ENCODE measurements at places on chromosomes 4 and X.

DNA sequence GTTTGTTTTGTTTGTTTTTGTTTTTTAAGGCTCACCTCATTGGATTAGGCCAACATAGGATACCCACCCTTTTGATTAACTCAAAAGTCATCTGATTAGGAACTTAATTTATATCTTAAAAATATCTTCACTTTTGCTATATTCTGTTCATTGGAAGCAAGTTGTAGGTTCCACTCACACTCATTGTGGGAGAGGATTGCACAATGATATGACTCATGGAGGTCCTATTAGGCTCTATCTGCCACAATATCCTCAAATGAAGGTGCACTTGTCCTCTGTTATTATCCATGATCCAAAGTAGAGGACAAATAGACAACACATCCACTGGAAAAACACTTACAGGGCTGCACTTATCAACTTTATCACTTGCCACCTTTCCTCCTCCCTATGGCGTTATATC, 60.5 kb upstream of the ADAMTS3 start:
- DNase-seq = no peak

DNA sequence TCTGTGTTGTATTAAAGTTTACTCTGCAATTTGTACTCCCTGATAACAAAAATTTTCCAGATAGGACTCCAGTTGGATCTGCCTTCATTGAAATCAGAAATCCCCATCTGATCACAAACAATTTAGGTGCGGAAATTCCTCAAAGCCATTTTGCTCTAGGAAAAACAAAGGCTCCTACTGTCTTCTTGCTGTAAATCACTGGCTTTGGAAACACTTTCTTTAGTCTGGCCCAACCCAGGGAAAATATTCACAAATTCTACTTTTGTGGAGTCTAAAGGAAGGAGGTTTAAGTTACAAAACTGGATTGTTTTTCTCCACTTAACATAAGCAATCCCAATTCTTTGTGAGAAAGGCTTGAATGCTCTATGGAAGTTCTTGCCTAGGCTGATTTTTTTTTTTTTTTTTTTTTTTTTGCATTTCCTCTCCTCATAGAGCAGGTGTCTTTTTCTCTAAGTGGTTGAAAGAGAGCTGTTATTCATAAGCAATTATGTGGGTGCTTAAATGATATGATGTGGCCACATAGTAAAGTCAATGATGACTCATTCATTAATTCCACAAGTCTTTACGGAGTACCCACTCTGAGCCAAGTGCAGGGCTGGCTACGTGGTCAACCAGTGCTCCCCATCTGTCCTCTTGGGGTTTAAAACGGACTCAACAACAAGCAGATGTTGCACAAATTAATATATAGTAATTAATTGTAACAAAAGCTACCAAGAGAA, 261.4 kb downstream of the LDB2 start:
- DNase-seq = no peak

DNA sequence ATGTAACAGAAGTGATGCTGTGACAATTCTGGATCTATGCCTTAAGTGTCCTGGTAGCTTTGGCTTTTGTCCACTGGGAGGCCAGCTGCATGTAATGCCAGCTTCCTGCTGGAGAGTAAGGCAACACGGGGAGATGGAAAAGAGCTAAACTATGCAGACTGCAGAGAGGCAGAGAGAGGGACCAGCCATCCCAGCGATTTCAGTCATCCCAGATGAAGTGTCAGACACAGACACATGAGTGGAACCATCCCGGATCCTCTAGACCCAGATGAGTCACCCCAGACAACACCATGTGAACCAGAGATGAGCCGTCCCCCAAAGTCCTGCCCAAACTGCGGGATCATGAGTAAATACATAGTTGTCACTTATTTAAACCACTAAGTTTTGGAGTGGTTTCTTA, 14.6 kb downstream of the SRPX start:
- no peak for DNase-seq

DNA sequence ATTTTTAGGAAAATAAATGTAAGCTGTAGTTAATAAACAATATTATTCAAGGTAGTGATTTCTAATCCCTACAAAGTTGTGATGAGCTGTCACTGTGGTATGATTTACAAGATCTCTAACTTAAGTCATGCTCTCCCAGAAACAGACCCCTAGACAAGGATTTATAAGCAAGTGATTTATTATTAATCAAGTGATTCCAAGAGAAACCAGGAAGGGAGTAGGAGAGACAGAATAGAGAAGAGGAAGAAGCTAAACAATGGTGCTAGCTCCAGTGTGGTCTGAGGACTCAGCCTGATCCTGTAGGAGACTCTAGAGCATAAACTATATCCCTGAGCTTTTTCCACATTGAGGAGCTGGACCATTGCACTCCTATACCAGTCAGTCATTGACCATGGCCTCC, 73.1 kb downstream of the SYTL5 start:
- DNase-seq = no peak

DNA sequence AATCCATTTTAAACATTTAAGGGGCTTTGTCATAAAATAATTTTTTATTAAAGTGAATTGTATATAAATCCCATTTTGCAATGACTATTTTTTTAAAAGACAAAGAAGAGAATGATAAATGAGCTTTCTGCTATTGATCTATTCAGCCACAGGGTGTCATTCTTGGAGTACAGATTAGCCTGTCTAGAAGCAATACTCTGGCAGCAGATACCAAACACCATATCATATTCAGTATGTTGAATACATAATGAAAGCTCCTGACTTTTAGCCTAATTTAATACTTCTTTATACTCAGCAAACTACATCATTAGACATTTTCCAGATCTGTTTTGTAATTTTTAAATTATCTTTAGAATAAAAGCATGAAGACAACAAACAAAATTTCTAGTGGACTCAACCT, 496.3 kb downstream of the PDGFC start:
- no peak for DNase-seq

- no peak for DNase-seq
Observed at GRCh38 chr4:2497931-2498330, 29.0 kb downstream of the RNF4 start.

GRCh38 chr4:113384600-113384999, 335.1 kb downstream of the ANK2 start:
- no peak for DNase-seq

DNA sequence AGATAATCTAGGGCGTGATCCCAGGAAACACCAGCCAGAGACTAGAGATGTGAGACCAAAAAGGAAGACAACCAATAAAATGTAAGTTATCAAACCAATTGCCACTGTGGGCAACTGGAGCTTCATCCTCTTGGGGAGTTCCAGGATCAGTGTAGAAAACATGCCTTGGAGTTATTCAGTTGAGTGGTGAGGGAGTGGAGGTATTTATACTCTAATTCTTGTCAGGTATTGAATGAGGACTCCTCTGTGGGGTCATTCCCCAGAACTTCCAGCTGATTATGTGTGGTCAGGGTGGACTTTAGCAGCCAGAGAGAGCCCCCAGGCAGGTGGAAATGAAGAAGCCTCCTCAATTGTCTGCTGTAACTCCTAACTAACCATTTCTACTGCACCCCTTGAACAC, 144.0 kb upstream of the PRPS2 start:
- no peak for DNase-seq

DNA sequence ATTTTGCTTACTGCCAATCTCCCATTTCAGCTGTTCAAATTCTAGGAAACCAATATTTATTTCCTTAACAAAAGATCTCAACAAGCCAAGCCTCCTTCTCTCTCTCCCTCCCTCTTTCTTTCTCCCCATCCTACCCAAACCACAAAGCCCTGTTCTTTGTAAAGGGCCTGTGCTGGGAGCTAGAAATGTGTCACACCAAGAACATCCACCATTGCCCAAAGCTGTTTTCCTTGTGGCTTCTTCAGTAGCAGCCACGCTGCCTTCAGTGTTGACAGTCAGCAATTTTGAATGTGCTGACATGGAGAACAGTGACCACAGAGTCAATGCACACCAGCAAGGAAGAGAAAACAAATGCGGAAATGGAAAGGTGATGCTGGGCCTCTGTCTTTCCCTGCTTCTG, 203.0 kb downstream of the MAML3 start:
- no peak for DNase-seq

- DNase-seq = no peak
Observed at GRCh38 chrX:29071525-29072320, 484.5 kb downstream of the IL1RAPL1 start.

GRCh38 chrX:70755850-70756249, 152.7 kb downstream of the TEX11 start:
- DNase-seq = no peak

DNA sequence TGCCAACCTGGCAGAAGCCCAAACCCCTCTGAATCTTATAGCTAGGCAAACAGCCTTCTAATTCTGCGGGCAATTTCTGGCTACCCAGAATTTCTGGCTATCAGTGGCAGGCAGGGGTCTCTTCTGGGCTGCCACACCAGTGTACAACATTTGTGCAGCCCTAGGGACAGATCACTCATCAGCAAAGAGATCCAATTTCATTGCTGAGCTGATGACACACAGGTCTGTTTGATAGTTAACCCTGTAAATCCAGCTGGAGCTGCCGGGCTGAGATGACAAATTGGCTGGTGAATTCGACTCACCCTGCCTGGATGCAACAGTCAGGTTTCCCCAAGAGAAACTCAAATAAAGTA, 2.4 kb downstream of the MID1 start:
- no peak for DNase-seq

DNA sequence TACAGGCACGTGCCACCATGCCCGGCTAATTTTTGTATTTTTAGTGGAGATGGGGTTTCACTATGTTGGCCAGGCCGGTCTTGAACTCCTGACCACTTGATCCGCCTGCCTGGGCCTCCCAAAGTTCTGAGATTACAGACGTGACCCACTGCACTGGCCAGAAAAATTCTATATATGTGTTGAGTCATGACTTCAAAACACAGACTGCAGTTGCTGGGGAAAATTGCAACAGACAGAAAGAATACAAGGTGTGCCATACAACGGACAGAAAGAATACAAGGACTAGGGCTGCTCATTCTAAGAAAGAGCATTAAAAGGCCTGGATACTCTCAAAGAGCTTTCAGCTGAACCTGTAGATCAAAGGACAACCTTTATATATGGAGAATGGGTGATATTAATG, 109.6 kb upstream of the ACSL4 start:
- DNase-seq = no peak

- no peak for DNase-seq
Observed at GRCh38 chr4:3374011-3374645, 67.6 kb upstream of the HGFAC start.

DNA sequence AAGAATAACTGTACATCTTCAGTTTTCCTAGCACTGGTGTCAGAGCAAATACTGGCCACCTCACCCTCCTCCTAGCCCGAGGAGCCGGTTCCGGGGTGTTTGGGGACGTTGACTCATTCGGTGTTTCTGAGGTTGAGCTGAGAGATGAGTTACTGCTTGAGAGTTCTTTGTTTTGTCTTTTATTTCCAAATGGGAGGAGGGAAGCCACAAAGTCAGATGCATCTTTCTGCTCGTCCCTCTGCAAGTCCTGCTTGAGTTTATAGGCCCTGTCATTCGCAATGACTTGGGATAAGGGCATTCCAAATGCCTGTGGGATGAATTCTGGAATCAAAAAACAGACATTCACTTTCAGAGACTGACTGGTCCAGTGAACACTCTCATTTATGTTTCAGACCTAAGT, 77.5 kb downstream of the HCCS start:
- DNase-seq = no peak

- no peak for DNase-seq
Observed at GRCh38 chrX:48831909-48832291, 3.5 kb downstream of the PCSK1N start.

- DNase-seq = no peak
Observed at GRCh38 chr4:1715002-1715758, 3.1 kb upstream of the SLBP start.

DNA sequence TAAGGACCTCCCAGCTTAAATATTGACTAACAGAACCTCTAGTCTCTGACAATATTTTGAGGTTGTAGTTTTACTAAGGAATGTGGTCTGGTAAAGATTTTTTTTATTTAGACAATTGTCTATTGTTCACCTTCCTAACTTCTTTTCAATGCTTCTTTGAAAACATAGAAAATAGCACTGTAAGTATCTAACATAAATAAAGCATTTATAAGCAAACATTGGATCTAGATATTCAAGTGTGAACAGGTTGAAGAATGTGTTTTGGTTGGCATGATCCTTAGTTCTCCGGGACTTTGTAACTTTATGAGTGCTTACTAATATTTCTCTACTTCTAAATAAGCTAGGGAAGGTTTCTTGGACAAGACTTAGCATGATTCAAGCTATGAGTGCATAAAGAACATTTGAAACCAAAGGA, 285.4 kb upstream of the ARSJ start:
- DNase-seq = no peak

GRCh38 chrX:63652086-63652765, 132.8 kb downstream of the ARHGEF9 start:
- DNase-seq = no peak

- DNase-seq = no peak
Observed at GRCh38 chr4:98648602-98649001, 9.8 kb downstream of the TSPAN5 start.

- DNase-seq = no peak
Observed at GRCh38 chr4:52853351-52853750, 8.8 kb upstream of the RASL11B start.

GRCh38 chr4:172996571-172997216, 171.9 kb upstream of the GALNT7 start:
- DNase-seq = no peak

- no peak for DNase-seq
Observed at GRCh38 chr4:167784826-167785225, 307.5 kb upstream of the ANXA10 start.

DNA sequence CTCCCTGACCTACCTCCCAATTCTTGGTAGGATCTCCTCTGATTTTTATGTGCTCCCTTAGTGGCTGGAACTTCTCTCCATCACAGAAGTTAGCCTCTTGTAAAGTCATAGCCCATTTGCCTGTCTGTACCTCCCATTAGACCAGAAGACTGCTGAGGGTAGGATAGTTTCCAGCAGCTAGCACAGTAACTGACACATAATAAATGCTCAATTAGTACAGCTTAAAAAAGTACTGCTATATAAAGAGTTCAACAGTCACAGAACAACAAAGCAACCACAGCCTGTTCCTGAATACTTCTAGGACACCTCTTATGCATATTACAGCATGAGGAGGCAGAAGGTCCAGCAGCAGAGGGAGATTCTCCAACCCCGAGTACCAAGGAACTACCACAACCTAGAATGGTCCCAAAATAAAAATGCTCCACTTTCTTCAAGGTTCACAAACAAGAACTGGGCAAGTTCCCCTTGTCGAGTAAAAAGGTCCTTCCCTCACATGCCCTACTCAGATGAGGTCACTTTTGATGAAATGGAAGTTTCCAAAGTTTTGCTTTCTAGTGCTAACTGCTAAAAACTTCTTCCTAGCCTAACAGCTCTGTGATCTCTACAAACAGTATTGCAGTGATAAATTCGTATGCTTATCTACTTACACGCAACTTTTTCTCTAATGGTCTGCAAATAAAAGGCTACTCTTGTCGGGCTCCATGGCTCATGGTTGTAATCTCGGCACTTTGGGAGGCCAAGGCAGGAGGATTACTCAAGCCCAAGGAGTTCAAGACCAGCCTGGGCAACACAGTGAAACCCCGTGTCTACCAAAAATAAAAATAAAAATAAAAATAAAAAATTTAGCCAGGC, 12.8 kb downstream of the MECP2 start:
- no peak for DNase-seq

DNA sequence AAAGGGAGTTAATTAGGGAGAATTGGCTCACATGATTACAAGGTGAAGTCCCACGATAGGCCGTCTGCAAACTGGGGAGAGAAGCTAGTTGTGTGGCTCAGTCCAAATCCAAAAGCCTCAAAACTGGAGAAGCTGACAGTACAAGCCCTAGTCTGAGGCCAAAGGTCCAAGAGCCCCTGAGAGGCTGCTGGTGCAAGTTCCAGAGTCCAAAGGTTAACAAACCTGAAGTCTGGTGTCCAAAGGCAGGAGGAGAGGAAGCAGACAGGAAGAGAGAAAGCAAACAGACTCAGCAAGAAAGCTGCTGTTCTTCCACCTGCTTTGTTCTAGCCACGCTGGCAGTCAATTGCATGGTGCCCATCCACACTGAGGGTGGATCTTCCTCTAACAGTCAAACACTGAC, 29.0 kb upstream of the SPACA5B start:
- no peak for DNase-seq
